ENCODE measurements at places on chromosomes 2 and 18. TPM values are rescaled to one million over a fixed set of nuclear protein-coding genes. Genes with fewer than 3 reads are reported as not detected.

DNA sequence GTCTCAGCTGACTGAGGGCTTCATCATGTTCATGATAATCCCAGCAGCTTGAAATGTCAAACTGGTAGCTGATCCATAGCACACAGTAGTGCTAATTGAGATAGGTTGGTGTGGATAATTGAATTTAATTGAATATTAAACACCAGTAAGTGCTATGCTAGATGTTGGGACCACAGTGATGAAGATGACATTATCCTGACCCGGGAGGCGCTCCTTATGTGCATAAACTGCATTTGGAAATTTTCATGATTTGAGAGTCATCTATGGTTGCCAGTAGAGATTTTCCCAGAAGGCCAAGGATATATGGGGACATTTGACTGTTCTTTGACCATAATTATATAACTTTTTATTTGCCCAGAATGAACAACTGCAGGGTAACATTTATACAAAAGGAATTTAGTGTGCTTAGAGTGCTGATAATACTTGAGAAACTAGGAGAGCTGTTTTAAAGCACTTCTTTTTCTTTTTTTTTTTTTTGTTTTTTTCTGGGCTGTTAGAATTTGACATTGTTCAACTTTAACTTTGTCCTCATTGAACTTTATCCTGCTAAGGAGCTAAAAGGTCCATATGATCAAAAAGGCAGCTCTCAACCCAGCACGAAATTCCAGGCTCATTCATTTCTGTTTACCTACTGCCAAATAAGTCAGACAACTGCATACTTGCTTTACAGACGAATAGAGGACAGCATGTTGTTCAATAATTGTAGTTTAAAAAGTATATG lies 242.8 kb downstream of the NEDD4L start:
- no peak for DNase-seq

DNA sequence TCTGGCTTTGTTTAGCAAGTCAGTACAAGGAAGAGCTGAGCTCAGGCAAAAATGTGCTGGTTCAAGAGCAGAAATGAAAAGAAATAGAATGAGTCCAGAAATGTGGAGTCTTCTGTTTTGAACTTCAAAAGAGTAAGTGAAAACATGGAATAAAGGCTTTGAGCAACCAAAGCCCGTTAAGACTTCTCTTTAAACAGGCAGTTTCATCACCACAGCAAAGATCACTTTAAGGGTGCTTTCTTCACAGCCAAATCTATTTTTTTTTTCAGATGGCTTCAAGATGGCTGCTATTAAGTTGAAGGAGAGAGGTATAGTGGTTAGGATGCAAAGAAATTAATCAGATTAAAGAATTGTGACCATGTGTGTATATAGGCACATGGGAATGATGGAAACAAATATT lies 2.0 kb upstream of the CHRNA1 start:
- no peak for DNase-seq

DNA sequence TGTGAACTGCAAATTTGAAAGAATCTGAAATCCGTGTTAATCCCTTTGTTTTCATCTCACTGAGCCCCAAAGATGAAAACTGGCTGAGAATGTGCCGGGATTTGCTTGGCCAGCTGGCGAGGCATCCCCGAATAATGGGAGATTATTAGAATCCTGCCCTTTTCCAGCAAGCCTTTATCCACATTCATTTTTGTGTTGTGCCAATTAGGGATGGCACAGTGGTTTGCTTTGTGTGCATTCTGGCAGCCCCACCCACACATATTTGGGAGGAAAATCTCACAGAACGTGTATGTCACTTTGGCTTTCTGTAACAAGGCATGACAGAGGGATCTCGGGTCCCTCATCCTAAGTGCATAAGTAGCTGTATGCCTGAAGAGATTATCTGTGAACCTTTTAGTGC lies 405.8 kb upstream of the FAM98A start:
- no peak for DNase-seq

GRCh38 chr2:180473456-180473855 lies 466.4 kb upstream of the CWC22 start:
- no peak for DNase-seq

Gene SP140
- total RNA-seq = 0.11 TPM

Measured in Daoy (cell line).